AG09309 (cell line): ENCODE measurements at places on chromosomes 13 and 19.

DNA sequence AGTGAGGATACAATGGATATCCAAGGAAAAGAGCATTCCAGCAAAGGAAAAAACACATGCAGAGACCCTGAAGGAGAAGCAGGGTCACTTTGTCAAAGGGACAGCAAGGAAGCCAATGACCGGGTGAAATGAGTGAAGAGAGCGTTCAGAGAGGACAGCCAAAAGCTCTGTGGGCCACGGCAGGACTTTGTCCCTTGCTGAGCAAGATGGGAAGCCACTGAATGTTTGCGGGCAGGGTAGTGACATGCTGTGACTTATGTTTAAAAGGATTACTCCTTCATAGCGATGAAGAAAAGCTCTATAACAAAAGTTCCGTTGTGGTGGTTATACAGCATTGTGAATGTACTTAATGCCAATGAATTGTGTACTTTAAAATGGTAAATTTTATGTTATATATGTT is 16.5 kb downstream of the ZAR1L start:
- no peak for DNase-seq

- no peak for DNase-seq
These were observed 189.3 kb downstream of the TM9SF2 start for GRCh38 chr13:99690426-99691174.

GRCh38 chr19:45448887-45449299 is 18.9 kb upstream of the FOSB start:
- DNase-seq: no peak

DNA sequence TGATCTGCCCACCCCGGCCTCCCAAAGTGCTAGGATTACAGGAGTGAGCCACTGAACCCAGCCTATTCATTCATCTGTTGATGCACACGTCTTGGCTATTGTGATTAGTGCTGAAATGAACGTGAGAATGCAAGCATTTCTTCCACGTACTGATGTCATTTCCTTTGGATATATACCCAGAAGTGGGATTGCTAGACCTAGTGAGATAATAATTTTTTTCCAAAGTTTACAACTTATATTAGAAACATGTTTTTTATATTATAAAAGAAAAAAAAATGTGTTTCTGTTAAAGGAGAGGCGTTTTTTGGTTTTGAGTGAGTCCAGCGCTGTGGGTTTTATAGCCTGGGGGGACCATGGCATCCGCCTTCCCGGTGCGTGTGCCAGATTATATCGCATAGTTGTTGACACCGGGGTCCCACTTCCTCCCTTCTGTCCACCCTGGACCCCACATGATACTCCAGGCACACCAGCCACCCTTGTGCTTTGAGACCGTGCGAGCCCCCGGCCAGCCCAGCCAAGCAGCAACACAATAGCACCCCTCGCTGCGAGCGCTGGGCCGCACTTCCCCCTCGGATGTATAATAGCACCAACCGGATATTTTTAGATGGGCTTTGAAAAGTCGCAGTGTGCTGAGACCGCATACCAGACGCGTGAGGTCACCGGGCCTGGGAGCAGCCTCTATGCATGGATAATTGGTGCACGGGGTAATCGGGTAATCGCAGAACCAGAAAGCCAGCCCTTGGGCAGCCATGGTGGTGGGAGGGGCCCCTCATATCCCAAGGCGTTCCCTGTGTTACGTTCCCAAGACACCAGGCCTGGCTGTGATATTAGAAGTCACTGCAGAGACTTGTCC is 59.6 kb downstream of the MYO9B start:
- DNase-seq: peak; percentile 89

DNA sequence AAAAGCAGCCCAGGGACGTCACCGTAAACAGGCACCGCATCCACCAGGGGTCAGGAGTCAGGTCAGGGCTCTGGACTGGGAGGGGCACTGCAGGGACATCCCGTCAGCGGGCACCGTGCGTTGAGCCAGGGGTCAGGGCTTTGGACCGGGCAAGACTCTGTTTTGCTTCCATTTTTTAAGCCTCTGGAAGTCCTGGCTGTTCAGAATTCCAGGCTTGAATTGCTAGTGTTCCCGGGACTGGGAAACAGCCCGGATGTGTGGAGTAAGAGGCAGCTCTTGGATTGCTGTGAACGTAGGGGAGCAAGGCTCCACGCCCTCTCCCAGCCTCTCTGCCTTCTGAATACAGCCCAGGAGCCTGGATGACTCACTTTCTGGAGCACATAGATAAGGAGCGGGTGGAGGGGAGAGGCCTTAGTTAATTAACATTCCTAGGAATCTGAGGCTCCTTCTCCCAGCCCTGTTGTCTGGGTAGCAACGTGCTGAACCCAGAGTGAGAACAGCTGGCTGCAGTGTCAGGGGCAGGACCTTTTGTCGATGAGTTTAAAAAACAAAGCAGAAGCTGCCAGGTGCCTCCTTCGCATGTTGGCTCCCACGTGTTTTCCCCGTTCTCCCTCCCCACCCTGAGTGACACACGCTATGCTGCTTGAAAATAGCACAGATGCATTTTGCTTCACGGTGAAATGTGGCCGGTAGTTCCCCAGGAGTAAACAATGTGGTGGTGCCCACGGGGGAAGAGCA is 21.9 kb downstream of the ATP11A start:
- DNase-seq: peak; percentile 93

DNA sequence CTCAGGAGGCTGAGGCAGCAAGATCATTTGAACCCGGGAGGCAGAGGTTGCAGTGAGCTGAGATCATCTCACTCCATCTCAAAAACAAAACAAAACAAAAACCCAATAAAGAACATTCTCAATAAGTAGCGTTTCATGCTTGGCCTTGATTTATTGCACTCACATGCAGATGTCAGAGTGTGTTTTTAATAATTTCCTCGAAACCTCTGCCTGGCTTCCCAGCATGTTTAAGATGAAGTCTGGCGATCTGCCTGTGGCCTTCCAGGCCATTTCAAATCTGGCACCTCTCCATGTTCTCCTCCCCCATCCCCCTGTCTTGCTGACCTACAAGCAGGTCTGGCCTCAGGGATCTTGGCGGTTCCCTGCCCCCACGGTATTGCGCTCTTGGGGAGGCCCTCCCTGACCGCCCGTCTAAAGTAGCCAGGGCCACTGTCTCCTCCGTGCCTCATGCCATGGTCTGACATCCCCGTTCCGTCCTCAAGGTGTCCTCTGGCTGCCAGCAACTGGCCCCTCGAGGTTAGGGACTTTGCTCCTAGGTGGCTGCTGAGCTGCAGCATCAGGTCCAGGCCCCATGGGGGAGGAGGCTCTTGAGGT is 1.6 kb downstream of the WDR88 start:
- DNase-seq: no peak

DNA sequence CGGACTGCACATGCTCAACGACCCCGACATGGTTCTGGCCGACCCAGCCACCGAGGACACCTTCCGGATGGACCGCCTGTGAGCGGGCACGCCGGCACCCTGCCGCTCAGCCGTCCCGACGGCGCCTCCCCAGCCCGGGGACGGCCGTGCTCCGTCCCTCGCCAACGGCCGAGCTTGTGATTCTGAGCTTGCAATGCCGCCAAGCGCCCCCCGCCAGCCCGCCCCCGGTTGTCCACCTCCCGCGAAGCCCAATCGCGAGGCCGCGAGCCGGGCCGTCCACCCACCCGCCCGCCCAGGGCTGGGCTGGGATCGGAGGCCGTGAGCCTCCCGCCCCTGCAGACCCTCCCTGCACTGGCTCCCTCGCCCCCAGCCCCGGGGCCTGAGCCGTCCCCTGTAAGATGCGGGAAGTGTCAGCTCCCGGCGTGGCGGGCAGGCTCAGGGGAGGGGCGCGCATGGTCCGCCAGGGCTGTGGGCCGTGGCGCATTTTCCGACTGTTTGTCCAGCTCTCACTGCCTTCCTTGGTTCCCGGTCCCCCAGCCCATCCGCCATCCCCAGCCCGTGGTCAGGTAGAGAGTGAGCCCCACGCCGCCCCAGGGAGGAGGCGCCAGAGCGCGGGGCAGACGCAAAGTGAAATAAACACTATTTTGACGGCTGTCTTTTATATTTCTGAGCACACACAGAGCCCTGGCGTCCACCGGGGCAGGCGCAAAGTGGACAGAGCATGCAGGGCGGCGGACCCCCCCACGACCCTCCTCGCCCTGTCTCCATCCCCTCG is 13.6 kb downstream of the COMP start:
- no peak for DNase-seq

DNA sequence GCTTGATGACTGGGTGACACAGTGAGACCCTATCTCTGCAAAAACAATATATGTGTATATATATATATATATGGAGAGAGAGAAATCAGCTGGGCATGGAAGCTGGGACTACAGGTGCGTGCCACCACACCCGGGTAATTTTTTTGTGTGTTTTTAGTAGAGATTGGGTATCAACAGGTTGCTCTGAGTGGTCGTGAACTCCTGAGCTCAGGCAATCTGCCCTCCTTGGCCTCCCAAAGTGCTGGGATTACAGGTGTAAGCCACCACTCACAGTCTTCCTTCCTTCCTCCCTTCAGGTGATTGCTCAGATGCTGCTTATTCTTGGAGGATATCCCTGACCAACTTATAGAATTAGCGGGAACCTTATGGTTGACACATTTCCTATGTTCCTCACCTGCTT is 41.9 kb downstream of the ERICH4 start:
- no peak for DNase-seq

DNA sequence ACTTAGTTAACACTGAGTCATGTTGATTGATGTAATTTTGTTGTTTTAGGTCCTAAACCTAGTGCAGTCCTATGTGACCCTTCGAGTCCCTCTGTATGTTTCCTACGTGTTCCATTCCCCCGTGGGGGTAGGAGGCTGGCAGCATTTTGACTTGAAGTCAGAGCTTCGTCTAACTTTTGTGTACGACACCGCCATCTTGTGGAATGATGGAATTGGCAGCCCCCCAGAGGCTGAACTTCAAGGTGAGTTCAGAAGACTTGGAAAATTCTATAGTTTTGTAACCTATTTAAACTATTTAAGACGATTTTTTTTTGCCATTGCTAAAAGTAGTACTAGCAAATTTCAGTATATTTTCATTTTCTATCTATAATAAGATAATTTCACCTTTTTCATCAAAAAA is 117.9 kb downstream of the STOML3 start:
- no peak for DNase-seq

DNA sequence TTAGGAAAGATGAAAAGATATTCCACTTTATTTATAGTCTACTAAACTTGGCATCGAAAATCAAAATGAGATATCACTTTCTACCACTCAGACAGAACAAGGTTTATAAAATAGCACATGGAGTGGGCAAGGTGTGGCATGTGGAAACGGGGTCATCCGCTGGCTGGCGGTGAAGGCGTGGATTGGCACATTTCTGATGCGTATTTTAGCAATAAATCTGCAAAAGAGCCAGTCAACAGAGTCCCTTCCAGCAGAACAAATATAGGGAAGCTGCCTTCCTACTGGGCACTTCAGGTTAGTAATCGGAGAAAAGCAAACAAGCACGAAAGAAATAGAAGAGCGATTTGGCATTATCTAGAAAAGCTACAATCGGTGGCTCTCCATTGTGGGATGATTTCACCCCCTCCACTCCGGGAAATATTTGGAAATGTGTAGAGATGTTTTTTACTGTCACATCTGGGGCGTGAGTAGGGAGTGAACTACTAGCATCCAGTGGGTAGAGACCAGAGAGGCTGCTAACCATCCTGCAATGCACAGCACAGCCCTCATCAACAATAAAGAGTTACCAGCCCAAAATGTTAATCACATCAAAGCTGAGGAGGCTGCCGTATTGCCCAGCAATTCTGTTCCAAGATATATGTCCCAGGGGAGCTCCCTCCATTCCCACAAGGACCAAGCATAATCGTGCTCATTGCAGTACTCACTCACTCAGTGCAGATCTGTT is 116.1 kb upstream of the PEG3 start:
- no peak for DNase-seq

GRCh38 chr19:2309734-2310362 is 1.9 kb upstream of the LINGO3 start:
- no peak for DNase-seq

GRCh38 chr19:48530066-48530720 is 18.6 kb upstream of the LMTK3 start:
- no peak for DNase-seq

- DNase-seq: peak; percentile 89
These were observed 3.9 kb downstream of the SLC1A5 start for GRCh38 chr19:46784262-46785053.

DNA sequence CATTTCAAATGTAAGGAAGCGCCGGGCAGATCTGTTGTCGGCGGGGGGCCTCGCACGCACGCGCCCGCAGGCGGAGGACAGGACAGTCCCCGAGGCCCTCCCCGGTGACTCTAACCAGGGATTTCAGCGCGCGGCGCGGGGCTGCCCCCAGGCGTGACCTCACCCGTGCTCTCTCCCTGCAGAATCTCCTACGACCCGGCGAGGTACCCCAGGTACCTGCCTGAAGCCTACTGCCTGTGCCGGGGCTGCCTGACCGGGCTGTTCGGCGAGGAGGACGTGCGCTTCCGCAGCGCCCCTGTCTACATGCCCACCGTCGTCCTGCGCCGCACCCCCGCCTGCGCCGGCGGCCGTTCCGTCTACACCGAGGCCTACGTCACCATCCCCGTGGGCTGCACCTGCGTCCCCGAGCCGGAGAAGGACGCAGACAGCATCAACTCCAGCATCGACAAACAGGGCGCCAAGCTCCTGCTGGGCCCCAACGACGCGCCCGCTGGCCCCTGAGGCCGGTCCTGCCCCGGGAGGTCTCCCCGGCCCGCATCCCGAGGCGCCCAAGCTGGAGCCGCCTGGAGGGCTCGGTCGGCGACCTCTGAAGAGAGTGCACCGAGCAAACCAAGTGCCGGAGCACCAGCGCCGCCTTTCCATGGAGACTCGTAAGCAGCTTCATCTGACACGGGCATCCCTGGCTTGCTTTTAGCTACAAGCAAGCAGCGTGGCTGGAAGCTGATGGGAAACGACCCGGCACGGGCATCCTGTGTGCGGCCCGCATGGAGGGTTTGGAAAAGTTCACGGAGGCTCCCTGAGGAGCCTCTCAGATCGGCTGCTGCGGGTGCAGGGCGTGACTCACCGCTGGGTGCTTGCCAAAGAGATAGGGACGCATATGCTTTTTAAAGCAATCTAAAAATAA is 18.2 kb downstream of the IL17D start:
- DNase-seq: no peak

DNA sequence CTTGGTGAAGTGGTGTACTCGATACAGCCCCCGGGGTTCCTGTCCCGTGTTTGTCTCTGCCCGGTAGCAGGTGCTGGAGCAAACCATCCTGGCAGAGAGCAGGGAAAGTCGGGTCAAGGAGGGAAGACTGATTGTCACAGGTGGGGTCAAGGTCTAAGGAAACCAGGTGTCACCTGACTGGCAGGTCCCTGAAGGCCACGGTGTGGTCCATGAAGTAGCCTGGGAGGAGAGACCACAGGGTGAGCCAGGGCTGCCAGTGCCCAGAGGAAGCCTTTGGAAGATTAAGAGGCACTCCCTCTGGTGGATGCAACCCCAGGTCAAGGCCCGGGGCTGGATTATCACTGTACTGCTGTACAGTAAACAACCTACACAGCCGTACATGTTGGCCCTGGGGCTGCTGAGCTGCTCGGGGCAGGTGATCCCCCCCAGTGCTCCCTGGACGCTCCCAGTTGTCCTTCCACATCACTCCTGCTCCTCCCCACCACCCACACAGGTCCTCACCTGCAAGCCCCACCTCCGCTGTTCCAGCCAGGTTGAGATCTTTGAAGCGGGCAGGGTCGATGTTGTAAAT is 6.0 kb upstream of the CCER2 start:
- no peak for DNase-seq
